ENCODE measurements at places on chromosomes 7 and 10.

DNA sequence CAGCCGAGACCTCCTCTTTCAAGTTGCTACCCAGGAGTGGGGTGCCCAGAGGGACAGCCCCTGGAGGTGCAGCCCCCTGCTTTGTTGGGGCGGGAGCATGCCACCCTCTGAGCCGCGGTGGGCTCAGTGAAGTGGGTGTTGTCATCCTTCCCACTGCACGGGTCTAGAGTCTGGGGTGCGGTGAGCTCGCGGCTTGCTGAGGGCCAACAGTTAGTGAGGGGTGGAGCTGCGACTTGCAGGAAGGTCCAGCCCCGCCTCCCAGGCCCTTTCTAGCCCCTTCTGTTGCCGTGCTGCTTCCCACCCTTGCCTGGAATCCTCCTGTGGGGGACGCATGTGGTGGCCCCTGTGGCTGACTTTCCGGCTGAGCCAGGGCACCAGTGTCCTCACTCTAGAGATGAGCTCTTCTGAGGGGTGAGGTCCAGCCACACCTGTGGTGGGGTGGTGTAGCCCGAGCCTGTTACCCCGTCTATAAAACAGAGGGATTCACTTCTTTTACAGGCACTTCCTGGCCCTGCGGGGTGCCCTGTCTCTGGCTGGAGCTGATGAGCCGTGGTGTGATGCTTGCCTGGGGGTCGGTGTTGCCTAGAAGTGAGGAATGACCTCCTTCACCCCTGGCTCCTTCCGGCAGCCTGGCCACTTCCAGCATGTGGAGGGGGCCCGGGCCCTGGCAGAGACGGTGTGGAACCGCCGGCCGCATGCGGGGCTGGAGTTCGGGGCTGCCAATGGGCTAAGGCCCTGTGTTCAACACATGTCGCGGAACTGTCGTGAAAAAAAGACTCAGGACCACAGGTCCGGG lies 127.9 kb downstream of the FAM53B start:
- no peak for DNase-seq

DNA sequence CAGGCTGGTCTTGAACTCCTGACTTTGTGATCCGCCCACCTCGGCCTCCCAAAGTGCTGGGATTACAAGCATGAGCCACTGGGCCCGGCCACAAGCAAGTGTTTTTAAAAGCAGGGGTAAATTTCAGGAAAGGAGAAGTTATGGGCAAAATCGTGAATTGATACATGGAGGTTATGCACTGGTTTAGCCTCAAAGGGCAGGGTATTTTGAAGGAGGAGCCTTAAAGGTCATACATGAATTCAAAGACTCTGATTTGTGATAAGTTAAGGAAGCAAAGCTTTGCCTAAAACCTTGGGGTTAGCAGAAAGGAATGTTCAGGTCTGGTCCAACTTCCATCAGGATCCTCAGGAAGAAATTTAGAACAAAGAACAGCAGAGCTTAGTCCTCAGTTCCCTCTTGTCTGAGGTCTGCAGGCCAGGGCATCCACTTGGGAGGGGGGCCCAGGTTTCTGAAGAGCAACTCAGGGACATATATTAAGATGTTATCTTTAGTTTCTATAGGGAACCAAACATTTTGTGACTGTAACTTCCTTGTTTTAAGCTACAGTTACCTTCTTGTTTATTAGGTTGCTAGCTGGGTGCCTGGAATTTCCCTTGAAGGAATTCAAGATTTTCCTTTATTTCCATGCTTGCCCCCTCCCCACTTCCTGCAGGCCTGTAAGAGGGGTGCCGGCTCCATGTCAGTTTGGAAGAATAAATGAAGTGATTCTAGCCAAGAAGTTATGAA lies 2.8 kb upstream of the REPIN1 start:
- no peak for DNase-seq

DNA sequence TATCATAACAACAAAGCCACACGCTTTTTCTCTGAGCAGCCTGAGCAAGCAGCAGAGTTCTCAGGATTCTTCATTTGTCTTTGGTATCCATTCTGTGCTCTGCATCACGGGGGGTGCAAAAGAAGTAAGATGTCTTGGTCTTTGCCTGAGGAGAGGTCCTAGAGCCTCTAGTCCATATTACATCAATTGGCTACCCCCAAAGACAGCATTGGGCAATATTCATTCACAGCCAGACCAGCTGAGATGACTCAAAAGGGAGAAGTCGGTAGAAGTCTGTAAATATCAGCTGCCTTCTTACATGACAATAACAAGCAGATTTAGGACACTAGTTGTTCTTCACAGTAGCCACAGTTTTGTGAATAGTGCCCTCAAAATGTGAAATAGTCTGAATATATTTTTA lies 66.6 kb downstream of the FZD1 start:
- no peak for DNase-seq

DNA sequence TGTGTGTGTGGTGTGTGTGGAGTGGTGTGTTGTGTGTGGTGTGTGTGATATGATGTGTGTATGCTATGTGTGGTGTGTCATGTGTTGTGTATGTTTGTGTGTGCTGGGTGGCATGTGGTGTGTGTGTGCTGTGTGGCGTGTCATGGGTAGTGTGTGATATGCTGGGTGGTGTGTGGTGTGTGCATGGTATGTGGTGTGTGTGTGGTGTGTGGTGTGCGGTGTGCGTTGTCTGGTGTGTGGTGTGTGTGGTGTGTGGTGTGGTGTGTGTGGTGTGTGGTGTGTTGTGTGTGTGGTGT lies 37.5 kb upstream of the DNAJB6 start:
- no peak for DNase-seq

DNA sequence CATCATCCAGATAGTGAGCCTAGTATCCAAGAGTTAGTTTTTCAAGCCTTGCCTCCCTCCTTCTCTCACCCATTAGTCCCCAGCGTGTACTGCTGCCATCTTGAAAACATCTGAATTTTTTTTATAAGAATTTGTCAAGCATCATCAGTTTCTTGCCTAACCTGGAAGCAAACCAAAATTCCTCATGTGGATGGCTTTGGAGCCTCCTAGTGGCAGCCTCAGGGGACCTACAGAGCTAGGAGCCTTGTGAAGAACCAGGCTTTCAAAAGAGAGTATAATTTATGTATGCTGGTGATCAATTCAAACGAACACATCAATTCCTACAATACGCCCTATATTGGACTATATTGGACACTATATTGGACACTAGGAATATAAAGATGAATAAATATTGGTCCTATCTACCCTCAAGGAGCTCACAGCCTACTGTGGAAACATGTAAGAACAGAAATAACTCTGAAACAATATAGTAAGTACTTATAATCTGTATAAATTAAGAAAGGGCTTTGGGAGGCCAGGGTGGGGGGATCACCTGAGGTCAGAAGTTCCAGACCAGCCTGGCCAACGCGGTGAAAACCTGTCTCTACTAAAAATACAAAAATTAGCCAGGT lies 63.4 kb downstream of the HPSE2 start:
- no peak for DNase-seq

GRCh38 chr7:49486974-49487829 lies 286.2 kb upstream of the VWC2 start:
- no peak for DNase-seq

- DNase-seq, result no peak
Observed at GRCh38 chr10:7133278-7133677, 277.6 kb downstream of the SFMBT2 start.

- no peak for DNase-seq
Observed at GRCh38 chr10:8998751-8999150, 944.3 kb downstream of the GATA3 start.

DNA sequence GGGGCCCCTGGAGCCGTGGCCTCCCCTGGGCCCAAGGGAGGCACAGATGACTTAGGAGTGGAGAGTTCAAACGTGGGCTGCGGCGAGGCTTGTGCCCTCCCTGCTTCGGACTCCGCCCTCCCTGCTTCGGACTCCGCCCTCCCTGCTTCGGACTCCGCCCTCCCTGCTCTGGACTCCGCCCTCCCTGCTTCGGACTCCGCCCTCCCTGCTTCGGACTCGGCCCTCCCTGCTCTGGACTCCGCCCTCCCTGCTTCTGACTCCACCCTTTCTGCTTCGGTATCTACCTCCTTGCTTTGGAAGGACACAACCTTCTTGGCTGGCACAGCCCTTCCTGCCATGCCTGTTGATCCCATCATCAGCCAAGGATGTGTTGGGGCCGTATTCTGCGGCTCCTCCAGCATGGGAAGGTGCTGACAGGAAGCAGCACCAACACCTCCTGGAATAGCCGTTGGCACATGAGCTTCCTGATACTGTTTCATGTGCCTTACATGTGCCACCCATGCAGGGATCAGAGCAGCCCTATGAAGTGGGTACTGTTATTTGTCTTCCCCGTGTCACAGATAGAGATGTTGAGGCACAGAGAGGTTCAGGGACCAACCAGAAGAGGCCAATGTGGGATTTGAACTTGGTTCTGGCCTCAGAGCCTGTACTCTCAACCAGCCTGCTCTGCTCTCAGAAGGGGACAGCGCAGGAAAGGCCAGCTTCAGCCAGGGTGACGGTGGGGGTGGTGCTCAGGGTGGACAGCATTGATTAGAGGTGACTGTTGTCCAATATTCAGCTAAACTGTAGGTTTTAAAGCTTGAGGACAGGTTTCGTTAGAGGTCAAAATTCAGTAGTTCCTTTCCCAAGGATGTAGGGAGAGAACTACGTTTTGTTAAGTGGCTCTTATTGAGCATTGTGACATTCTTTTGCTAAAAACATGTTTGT lies 114.5 kb downstream of the NKX6-2 start:
- no peak for DNase-seq

DNA sequence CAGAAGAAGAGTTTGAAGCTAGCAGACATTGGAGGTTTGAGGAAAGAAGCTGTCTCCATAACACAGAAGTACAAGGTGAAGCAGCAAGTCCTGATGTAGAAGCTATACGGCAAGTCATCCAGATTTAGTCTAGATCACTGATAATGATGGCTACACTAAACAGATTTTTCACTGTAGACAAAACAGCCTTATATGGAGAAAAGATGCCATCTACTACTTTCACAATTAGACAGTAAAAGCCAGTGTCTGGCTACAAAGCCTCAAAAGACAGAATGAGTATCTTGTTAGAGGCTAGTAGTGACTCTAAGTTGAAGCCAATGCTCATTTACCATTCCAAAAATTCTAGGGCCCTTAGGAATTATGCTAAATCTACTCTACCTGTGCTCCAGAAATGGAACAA lies 85.1 kb downstream of the SNX13 start:
- DNase-seq, result no peak

- DNase-seq, result no peak
Observed at GRCh38 chr10:106284802-106285587, 879.5 kb downstream of the SORCS1 start.

GRCh38 chr7:3924277-3924676 lies 623.2 kb downstream of the SDK1 start:
- no peak for DNase-seq

DNA sequence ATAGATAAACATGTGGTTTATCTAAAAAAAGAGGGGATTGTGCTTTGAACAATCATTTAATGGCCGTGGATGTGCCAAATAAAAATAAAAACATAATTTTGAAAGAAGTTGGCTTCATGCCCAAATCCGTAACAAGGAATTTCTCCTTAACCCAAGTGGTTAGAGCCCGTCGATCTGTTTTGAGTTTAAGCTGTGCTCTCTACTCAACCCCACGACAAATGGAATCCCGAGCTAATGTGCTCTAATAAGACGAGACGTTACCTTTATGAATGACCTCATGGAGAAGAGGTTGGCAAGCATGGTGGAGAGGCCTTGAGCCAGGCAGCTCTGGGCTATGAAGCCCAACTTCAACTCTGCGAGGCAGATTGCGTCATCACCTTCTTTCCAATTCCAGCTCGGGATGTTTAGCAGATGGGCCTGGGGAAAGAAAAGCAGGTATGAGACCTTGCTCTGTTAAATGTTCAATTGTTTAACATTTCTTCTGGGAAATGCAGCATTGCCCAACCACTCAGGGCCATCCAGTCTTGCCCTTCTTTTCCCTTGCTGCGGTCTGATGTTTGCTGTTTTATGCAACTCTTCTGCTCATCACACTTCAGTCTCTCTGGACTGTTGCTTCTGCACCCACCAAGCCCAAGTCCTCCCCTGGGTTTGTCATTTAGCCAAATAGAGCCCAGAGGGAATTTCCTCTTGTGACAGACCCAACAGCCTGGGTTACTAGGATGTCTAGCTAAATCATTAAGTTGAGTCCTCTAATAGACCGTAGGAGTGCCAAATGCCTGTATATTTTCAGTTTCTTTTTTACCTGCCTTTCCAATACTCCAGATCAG lies 564.6 kb downstream of the KCNMA1 start:
- no peak for DNase-seq

DNA sequence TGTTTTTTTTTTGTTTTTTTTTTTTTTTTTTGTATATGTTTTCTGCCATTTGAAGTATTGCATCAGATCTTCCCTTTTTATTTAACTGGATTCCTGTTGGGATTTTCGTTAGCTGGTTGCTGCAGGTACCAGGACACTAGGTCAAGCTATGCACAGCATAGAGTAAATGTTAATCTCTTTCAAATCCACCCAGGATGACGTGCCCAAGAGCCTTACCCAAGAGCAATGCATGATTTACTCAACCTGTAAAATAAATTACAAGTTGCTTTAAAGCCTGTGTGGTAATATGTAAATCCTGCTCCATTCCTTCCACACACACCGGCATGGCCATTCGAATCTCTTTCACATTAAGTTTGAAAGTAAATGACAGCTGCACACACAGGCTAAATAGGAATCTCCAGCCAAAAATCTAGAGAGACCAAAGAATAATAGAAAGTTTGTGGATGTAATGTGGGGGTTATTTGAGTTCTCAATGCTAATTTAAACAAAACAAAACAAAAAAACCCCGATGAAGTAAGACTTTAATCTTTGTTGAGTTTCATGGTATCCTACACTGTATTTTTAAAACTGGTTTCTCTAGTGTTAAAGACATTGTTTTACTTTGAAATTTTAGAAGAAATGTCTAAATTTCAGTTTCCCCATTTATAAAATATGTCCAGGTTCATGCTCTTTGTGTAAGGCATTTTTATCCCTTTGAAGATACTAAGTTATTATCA lies 167.9 kb downstream of the FRMD4A start:
- no peak for DNase-seq

DNA sequence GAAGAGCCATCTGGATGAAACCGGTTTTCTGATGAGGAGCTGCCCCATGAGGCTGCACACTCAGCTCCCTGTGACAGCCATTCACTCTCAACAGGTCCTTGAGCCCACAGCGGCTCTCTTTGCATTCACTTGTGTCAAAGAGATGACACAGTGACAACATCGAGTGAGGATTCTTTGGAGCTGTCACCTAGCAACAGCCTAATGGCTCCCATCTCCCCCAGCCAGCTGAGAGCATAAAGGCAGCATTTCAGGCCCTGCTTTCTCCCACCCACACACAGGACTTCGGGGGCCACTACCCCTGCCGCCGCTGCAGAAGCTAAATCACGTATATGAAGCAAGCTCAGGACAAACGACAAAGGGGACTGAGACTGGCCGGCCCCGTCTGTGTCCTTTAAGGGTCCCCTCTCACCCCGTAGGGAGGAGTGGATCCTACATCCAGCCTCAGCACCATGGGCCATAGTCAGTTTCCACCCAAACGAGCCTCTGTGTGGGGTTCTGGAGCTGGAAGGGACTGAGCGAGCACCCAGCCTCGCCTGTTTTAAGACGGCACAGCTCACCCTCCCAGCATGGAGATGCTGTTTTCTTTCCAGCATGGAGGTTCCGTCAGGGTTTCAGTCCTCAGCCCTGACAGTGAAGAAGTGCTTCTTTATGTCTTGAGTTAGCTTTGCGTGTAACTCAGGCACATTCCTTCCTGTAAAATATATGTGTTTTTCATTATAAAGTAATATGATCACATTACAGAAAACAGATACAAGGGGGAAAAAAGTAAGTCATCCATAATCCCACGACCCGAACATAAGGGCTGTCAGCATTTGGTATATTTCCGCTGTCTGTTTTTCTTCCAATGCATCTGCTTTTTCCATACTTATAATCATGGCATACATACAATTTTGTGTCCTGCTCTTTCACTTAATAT lies 4.9 kb downstream of the CPA4 start:
- no peak for DNase-seq
